ENCODE measurements at places on chromosomes 2 and 18. TPM values are rescaled to one million over a fixed set of nuclear protein-coding genes. Genes with fewer than 3 reads are reported as not detected.

The ATG4B gene
- total RNA-seq = 60.7 TPM

The FN1 gene
- 7,001 TPM for total RNA-seq

The DNAH7 gene
- 1.2 TPM for total RNA-seq

The TMEM200C gene
- total RNA-seq = 0.06 TPM

The REG3G gene
- total RNA-seq = not detected

The CKAP2L gene
- total RNA-seq = 9.1 TPM

All from aortic smooth muscle cell (primary cell).